T-helper 17 cell (primary cell): ENCODE measurements at places on chromosomes 4 and X.

- no peak for DNase-seq
Measured at GRCh38 chr4:2763511-2763967, 7.4 kb upstream of the TNIP2 start.

DNA sequence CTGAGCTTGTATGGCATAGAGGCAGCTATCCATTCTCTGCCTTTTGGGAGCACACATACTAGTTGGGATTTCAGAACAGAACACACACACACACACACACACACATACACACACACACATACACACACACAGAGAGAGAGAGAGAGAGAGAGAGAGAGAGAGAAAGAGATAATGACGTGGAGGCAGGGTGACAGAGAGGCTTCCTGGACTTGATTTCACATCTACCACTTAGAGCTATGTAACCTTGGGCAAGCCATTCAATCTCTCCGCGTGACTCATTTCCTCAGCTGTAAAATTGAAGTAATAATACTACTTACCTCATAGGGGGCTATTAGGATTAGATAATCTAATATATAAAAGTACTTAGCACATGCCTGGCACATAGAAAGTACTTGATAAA is 12.3 kb upstream of the GRIA3 start:
- no peak for DNase-seq

- DNase-seq: no peak
Measured at GRCh38 chr4:105075045-105075444, 71.6 kb upstream of the TET2 start.

DNA sequence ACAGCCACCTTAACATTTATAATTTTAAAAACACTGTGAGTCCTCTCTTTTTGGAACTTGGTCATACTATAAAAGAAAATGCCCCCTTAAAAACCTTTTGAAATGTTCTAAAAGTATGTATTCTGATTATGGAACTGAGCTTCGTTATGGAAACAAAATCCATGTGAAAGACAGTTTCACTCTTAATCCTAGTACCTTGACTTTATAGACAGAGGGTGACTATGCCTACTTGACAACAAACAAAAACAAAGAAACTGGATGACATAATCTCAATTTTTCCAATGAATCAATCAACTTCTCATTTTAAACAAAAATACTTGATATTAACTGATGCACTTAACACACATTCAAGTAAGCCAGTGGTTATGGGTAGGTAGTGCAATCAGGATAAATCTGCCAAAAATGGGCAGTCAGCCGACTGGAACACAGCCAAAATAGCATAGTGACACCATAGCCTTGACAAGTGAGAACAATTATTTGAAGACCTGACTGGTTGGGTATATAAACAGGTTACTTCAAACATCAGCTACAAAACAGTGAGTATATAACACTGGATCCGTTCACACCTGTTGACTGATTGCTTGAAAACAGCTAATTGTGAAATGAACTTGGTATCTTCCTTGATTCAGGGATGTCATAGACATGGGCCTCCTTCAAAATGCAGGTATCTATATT is 265.5 kb downstream of the PPP3CA start:
- DNase-seq: no peak

GRCh38 chr4:8759987-8760386 is 111.7 kb downstream of the HMX1 start:
- DNase-seq: no peak
